ENCODE measurements at places on chromosomes 1 and 21. TPM values are rescaled to one million over a fixed set of nuclear protein-coding genes. Genes with fewer than 3 reads are reported as not detected.

HTR6 gene
- not detected for total RNA-seq

OR2L13 gene
- not detected for total RNA-seq

TMEM79 gene
- total RNA-seq = 1.4 TPM

GPR89A gene
- total RNA-seq = 18.4 TPM

GNAT2 gene
- total RNA-seq = not detected

NUP210L gene
- total RNA-seq = 0.12 TPM

AADACL4 gene
- not detected for total RNA-seq

HSD3B2 gene
- not detected for total RNA-seq

NR1I3 gene
- not detected for total RNA-seq

KLHDC9 gene
- 1.5 TPM for total RNA-seq

SERINC2 gene
- 4.4 TPM for total RNA-seq

IL20 gene
- total RNA-seq = not detected

KCNE1 gene
- total RNA-seq = 0.23 TPM

SOAT1 gene
- total RNA-seq = 8.6 TPM

ZBTB8B gene
- total RNA-seq = not detected

KDF1 gene
- total RNA-seq = not detected

GNG4 gene
- total RNA-seq = under 0.01 TPM

CCDC17 gene
- total RNA-seq = 0.45 TPM

ANKRD45 gene
- total RNA-seq = not detected

IRF6 gene
- total RNA-seq = 7.7 TPM

TNNI3K gene
- 0.94 TPM for total RNA-seq

GFI1 gene
- 0.38 TPM for total RNA-seq

ADAM30 gene
- not detected for total RNA-seq

ANKRD35 gene
- 0.45 TPM for total RNA-seq

EPHA8 gene
- total RNA-seq = not detected

CLDN17 gene
- total RNA-seq = not detected

HRNR gene
- not detected for total RNA-seq
